ENCODE measurements at places on chromosomes 2 and 18.

DNA sequence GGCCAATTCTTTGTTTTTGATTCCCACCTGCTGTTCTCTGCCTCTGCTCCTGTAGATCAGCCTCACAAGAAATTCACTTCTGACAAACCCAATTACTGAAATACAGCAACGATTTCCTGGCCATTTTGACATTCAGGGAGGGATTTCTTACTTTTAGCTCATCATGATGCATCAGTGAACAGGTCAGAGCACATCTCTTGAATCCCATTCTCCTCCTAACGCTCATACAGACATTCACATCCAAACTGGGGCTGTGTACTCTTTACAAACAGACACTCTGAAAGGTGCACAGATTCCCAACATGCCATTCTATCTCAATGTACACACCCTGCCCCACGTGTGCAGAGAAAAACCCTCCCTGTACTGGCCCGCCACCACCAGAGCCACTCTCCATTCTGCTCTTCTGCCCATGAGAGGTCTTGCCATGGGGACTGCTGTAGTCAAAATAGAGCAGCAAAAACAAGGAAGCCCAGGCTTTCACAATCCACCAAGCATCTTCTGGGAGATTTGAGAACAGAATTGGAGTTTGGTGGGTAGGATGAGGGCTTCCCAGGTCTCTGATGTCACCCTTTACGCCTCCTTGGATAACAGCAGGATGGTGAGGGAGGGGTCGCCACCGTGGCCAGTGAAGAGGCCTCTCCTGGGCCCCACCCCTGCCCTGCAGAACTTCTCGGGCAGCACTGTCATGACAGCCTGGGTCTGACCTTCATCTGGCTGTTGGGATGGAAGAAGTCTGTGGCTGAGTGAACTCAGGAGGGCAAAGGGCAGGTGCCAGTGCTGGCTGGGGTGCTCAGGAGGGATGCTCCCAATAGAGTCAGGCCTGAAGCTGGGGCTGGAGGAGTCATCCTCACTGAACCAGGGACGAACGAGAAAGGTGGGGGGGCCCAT lies 41.9 kb upstream of the ZFP36L2 start:
- ATAC-seq, result no peak

DNA sequence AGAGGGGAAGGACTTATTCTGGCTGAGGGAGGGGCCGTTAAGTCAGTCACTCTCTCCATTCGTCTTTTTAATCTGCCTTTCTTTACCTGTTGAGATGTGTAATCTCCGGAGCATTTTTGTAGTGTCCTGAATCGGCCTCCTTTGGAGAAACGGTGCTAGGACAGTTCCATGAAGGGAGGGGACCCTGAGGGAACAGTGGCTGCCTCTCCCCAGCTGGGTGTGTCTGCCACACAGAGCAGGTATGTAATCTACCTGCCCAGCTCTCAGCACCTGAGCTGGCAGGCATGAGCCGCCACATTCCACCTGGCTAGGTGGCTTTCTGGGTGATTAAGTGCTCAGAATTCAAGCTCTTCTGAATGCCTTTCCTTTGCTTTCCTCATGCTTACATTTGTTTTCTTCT lies 131.2 kb downstream of the WDSUB1 start:
- ATAC-seq, result no peak

DNA sequence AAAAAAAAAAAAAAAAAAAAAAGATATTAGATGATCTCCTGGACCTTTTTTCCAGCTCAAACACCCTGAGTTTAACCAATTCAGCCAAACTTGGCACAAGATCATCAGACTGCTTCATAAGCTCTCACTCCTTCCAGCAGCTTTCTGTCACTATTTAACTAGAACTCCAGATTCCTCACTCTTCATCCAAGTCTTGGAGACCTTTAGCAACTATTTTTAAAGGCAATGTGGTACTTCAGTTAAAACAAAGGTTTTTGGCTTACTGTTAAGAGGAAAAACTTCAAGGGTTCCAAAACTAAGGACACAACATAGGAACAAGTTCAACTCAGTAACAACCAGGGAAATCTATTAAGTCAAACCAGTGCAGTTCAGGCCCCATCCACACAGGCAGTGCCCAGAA lies 23.2 kb downstream of the LAMA1 start:
- no peak for ATAC-seq

DNA sequence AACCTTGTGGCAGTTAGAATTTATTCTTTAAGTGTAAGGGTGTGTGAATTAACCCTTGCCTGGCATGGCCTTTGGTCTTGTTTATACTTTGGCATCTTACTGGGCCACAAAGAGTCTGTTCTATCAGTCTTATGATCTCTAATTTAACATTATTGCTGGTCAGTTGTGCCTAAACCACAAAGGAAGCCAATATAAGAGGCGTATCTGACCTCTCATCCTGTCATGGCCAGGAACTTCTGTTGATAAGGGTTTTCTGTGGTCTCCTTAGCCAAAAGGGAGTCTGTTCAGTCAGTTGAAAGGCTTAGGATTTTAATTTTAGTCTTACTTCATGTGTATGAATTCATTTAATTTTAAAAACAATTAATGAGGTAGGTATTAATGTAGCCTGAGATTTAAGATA lies 127.2 kb downstream of the LRRTM4 start:
- no peak for ATAC-seq

DNA sequence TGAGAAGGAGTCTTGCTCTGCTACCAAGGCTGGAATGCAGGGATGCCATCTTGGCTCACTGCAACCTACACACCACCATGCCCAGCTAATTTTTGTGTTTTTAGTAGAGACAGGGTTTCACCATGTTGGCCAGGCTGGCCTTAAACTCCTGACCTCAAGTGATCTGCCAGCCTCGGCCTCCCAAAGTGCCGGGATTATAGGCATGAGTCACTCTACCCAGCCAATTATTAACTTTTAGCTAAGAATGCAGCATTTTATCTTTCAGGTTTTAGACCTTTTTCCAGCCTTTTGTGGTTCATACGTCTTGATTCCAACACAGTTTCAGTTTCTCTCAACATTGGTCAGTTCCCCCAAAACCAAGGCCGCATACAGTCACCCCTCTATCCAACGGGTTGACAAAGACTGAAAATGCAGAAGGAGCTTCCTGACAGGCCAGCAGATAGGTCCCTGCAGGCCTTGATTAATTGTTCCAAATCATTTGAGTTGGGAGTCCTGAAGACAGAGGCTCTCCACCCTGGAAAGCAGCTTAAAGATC lies 262.2 kb upstream of the KLHL29 start:
- ATAC-seq, result no peak

DNA sequence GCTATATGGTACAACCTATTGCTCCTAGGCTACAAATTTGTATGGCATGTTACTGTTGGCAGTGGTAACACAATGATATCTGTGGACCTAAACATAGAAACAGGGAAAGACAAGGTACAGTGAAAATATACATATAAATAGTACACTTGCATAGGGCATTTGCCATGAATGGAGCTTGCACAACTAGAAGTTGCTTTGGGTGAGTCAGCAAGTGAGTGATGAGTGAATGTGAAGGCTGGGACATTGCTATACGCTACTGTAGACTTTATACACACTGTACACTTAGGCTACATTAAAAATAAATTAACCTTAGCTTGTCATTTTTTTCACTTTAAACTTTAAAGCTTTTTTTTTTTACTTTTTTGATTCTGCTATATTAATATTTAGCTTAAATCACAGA lies 500.0 kb upstream of the SETBP1 start:
- ATAC-seq, result no peak

GRCh38 chr2:68098291-68098797 lies 35.5 kb upstream of the C1D start:
- ATAC-seq, result no peak

DNA sequence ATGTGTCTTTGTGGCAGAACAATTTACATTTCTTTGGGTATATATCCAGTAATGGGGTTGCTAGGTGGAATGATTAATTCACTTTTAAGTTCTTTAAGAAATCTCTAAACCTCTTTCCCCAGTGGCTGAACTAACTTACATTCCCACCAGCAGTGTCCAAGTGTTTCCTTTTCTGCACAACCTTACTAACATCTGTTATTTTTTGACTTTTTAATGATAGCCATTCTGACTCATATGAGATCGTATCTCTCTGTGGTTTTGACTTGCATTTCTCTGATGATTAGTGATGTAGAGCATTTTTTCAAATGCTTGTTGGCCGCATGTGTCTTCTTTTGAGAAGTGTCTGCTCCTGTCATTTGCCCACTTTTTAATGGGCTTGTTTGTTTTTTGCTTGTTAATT lies 43.1 kb upstream of the PTH2R start:
- ATAC-seq, result peak; percentile 46

DNA sequence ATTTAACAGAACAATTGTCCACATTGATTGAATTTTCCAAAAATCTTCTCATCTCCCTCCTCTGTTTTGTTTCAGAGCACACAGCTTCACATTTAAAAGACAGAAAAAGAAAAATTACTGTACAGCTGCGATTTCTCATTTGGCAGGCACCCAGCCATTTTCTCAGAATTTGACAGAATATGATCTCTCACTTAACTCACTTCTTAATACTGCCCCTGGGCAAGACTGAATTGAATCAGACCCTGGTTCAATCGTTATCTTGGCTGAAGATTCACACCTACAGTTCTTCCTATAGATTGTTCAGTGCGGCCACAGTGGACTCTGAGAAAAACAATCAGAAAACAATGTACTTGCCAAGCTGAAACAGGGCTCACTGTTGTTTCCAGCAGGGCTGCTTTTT lies 90.2 kb upstream of the LHCGR start:
- ATAC-seq, result no peak

DNA sequence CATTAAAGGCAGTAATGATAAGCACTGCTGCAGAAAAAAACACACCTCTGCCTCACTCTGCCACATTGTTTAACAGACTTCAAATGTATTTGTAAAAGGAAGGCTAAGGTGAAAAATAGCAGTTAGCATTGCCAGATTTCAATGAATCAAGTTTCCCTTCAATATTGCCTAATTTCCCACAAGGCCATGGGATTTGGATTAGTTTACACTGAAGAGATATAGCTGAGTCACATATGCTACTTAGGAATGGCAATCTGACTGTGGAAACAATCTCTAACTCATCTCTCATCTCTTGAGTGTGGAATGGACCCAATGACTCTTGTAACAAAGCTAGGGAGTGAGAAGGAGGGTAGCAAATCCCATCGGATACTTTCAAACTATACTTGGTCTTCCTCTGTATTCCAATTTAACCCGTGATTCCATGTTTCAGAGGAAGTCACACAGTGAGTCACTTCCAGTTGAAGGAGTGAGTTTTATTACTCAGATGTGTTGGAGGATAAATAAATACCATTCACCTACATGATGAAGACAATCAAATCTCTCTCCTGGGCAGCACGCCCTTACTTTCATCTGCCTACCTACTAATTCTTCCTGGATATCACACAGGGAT lies 5.1 kb downstream of the B4GALT6 start:
- no peak for ATAC-seq

GRCh38 chr2:237455764-237456163 lies 31.3 kb upstream of the MLPH start:
- peak; percentile 23 for ATAC-seq

DNA sequence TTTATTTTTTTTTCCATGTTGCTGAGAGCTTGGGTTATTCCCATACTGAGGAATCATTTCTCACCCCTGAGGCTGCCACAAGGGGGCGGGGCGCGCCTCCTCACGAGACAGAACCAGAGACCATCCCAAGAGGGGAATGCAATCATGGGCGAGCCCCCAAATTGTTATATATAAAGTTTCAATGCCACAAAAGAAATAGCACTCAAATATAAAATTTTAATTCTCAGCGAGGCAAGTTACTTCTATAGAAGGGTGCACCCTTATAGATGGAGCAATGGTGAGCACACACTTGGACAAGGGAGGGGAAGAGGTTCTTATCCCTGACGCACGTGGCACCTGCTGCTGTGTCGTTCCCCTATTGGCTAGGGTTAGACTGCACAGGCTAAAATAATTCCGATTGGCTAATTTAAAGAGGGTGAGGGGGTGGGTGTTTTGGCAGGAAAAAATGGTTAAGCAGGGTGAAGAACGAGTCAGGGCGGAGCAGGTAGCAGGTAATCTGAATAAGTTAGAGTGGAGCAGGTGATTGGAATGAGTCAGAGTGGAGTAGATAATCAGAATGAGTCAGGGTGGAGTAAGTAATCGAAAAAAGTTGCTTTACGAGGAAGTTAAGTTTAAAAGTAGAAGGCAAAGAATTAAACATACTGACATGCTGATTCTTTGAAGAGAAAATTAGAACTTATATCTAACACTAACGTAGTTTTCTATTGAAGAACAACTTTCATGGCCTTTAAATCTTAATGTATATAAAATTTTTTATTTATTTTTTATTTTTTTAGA lies 177.5 kb downstream of the MTCL1 start:
- ATAC-seq, result no peak

DNA sequence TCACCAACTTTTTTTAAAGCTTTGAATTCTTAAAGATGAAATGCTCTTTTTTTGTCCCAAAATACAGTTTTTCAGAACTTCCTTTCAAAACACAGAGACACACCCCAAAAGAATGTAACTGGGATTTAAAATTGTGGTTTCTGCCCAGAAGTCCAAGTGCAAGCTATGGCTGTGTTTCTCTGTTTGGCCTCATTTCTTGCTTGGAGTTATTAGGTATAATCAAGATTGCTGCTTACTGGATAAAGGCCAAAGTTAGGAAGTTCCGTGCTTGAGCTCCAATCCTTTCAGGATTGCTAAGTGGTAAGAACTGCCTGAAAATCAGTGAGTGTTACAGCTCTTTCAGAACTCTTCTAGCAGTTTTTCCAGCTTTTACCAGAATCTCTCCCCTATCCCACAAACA lies 16.9 kb downstream of the ZBTB7C start:
- ATAC-seq, result no peak

DNA sequence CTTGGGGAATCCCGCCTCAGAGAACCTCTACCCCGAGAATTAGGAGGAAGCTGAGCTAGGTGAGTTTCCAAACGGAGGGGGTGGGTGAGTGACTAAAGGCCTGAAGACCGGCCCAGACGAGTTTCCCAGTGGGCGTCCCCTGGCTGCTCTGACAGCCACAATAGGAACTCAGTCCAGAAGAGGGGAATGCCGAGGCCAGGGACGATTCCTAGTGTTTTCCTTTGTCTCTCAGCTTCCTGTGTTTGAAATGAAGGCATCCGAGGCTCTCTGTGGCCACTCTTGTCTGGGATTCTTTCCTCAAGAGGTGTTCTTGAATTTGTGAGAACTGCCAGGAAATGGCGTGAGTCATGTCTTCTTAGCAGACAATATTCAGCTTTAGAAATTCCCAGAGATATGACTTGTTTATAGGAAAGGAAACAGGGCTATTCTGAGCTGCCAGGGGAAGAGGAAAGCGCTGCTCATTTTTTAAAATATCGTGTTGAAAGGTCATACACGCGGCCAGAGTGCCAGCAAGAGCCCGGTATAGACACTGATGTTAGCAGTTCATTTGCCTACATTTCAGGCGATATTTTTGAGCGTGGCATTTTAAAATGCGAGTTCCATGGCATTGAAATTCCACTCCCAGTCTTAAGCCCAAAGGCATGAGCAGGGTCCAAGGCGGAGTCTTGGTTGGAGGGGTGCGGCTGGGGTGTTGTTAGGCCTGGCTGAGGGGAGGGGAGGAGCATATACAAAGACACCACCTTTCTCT lies 169.1 kb upstream of the KLF7 start:
- ATAC-seq, result peak; percentile 50

- no peak for ATAC-seq
Observed at GRCh38 chr2:121228521-121228920, 56.5 kb downstream of the TFCP2L1 start.

- ATAC-seq, result no peak
Observed at GRCh38 chr2:66890166-66890742, 455.3 kb downstream of the MEIS1 start.

Data from activated T-helper 17 cell treated with anti-CD3 and anti-CD28 coated beads, Interleukin-2, amount 50 U/mL, for 72 hours (primary cell).